Panc1 (cell line): ENCODE measurements at places on chromosomes 4 and X. TPM values are rescaled to one million over a fixed set of nuclear protein-coding genes. Genes with fewer than 3 reads are reported as not detected.
A peak's percentile ranks its signal among the peaks of the same experiment; 100 is the strongest.

C4orf36 gene
- total RNA-seq, result 0.26 TPM

CFI gene
- 0.33 TPM for total RNA-seq

PPP1R3F gene
- total RNA-seq, result 8.3 TPM

DNA sequence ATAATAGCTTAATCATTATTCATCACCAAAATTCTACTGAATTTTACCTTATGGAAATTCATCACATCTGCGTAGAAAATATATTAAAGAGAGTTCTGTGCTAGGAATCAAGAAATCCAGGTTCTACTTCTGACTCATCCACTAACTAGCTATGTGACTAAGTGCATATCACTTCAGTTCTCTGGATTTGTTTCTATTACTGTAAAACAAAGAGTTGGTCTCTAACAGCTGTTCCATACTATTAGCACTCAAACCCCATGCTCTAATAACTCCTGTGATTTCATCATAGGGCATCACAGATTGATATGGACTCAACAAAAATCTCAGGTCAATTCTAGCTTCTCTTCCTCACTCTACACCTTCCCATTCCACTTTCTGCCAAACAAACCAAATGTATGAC, 572.0 kb downstream of the INPP4B start:
- no peak overlapping the region for H3K27ac ChIP-seq
- DNase-seq, result no peak
- H3K27me3 ChIP-seq, result no peaks in the 10 kb centered on the region
- H3K4me3 ChIP-seq, result no peak overlapping the region
- H3K4me1 ChIP-seq, result no peaks in the 10 kb centered on the region

DNA sequence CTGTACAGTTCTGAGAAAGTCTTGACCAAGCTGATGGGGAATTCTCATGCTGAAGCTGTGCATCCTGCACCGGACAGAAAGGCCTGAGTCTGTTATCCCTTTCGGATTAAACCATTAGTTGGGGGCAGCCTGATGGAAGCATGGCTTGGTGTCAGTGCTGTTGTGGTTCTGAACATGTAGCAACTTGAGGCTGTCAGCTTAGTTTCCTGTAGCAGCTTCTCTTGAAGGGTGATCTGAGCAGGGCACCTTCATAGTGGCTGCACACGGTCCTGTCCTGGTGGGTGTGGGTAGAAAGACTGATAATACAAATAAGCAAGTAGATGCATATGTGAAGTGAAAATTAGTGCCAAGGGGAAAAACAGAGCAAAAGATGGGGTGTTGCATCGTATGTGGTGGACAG, 11.7 kb downstream of the KIAA0232 start:
- no peak overlapping the region for H3K27ac ChIP-seq
- H3K36me3 ChIP-seq, result no peaks in the 10 kb centered on the region; the same call in 1 of the 2 replicates
- H3K27me3 ChIP-seq, result no peaks in the 10 kb centered on the region
- no peak overlapping the region for H3K4me3 ChIP-seq
- no peak for DNase-seq

GRCh38 chrX:103413705-103414387, 37.5 kb downstream of the BEX3 start:
- no peaks in the 10 kb centered on the region for H3K27me3 ChIP-seq
- no peaks in the 10 kb centered on the region for H3K4me1 ChIP-seq
- no peak overlapping the region for H3K4me3 ChIP-seq
- no peaks in the 10 kb centered on the region for H3K36me3 ChIP-seq

NKX3-2 gene
- total RNA-seq, result 1.2 TPM

DNA sequence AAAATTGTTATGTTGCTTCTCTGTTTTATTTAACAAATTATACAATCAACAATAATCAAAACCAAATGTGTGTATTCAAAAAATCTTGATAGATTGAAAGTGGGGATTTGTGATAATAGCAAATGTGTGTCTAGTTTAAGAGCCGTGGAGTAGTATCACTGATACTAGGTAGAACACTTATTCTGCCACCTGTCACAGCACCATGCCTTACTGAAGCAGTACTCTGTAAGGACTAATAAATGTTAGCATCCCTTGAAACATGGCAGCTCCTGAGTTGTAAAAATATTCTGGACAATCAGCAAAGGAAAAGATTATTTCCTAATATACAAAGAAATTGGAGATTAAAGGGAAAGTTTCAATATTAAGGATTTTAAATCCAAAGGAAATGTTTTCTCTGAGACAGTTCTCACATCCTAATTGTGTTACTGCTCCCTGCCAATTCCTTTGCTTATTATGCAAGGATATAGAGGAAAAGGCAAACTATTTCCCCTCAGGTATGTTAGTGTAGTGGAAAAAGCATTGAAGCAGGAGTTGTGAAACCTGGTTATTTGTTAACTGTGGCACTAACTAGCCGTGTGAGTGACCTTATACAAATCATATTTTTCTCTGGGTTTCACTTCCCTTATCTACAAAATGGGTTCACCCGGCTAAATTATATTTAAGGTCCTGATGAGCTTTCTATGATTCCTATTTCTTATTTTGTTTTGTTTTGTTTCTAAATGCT, 303.1 kb downstream of the ARHGAP24 start:
- H3K4me1 ChIP-seq, result 0 out of 2 replicates have a peak, but pooled peaks cover 3% of the 10 kb centered on the region
- H3K27me3 ChIP-seq, result no peaks in the 10 kb centered on the region

TNMD gene
- not detected for total RNA-seq

LARP7 gene
- 21.7 TPM for total RNA-seq

GRCh38 chr4:168269896-168270295, 48.7 kb downstream of the DDX60 start:
- no peaks in the 10 kb centered on the region for H3K4me1 ChIP-seq
- no peaks in the 10 kb centered on the region for H3K36me3 ChIP-seq
- H3K4me3 ChIP-seq, result no peak overlapping the region
- no peaks in the 10 kb centered on the region for H3K27me3 ChIP-seq

DNAAF6 gene
- total RNA-seq, result not detected

DNA sequence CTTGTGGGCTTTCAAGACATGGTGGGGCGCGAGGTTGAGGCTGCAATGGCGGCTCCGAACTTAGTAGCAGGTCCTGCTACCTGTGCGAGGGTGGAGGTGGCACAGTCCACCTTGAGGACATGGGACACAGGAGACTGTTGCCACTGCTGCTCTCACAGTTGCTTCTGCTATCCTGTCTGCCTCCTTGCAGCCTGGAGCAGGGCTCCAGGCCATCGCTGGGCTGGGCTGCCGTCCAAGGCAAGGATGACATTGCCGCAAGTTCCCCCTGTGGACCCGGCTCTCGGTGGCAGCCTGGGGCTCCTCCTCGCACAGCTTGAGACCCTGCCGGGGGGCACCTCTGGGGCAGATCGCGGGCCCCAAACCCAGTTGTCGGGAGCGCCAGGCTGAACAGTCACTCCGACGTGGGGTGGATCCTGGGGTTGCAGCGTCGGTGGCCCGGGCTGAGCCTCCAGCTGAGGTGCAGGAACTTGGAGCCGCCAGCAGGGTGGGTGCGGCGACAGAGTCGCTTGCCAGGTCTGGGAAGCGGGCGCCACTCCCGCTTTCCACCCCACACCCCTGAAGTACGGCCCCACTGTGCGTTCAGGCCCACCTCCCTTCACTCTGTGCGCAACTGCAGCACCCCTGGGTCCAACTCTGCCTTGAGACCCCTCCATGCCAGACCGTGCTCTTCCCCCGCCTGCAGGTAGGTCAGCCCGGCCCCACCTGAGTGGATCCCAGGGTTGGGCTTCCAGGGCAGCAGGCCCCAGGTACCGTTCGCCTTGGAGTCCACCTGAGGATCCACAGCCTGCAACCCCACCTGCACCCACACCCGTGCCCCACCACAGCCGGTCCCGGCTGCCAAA, 192.7 kb upstream of the NUDT6 start:
- H3K4me1 ChIP-seq, result peaks cover 15% of the 10 kb centered on the region
- no peaks in the 10 kb centered on the region for H3K36me3 ChIP-seq
- DNase-seq, result no peak
- no peak overlapping the region for H3K4me3 ChIP-seq
- H3K27me3 ChIP-seq, result no peaks in the 10 kb centered on the region

DNA sequence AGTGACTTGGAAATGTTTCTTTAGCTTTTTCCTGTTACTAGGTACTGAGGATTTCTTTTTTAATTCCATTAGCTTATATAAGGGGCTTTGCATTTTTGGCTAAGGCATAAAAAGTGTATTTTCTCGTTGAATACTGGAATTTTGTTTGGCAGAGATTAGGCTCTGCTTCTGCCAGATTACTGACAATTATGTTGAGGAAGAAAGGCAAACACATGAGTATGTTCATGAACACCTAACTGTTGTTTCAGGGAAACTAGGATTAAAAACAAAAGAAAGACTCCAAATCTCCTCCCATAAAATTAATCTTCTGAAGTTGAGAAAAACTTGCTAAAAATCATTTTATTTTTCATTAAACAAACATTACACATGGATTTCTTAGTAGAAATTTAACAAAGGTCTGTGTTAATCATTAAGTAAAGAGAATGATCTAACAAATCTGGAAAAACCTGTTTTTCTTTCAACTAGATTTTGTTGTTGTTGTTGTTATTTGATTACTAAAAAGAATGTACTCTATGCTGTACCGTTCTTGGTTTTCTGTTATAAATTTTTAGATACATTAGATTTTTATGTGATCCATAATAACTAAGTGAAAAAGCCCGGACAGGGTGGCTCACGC, 43.3 kb upstream of the STAG2 start:
- no peaks in the 10 kb centered on the region for H3K36me3 ChIP-seq
- no peak overlapping the region for H3K27ac ChIP-seq
- no peaks in the 10 kb centered on the region for H3K4me1 ChIP-seq
- no peak overlapping the region for H3K4me3 ChIP-seq

- no peak overlapping the region for H3K27ac ChIP-seq
- no peak for DNase-seq
- H3K36me3 ChIP-seq, result no peaks in the 10 kb centered on the region
- H3K4me3 ChIP-seq, result no peak overlapping the region
- no peaks in the 10 kb centered on the region for H3K27me3 ChIP-seq
- no peaks in the 10 kb centered on the region for H3K4me1 ChIP-seq
Observed at GRCh38 chrX:9308426-9308825, 156.4 kb upstream of the TBL1X start.

- H3K27me3 ChIP-seq, result no peaks in the 10 kb centered on the region
- no peaks in the 10 kb centered on the region for H3K4me1 ChIP-seq
- no peaks in the 10 kb centered on the region for H3K36me3 ChIP-seq
- DNase-seq, result no peak
Observed at GRCh38 chrX:94424456-94424855, 750.5 kb downstream of the FAM133A start.

SPIN2A gene
- total RNA-seq, result 1.3 TPM

DNA sequence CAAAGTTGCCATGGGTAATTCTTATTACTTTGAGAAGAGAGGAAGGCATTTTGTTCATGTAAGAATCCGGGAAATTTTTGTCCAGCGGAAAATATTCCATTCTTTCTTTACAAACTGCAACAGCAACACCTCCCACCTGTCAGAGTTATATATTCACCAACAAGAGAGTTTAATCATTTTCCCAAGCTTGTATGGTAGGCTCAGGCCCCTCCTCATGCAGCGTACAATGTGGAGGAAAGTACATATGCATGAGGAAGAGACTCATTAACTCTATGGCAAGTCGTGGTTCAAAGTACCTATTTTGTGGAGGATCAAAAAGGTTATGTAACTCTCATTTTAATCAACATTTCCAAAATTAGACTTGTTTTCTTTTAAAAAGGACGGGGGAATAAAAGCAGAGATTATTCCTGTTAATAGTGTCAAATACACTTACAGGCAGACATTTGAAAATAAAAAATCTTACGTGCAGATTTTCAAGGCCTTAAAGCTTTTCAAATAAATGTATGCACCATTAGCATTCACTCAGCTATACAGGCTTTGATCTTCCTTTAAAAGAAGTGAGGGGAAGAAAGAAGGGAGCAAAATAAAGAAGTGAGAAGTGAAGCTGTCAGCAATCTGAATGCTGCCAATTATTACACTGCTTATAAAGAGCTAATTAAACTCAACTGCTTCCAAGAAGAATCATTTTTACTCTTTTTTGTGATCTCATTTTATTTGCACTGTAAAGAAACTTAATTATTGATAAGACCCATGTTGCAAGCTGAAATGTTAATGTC, 204.8 kb downstream of the FAT4 start:
- H3K27me3 ChIP-seq, result no peaks in the 10 kb centered on the region
- H3K36me3 ChIP-seq, result no peaks in the 10 kb centered on the region
- DNase-seq, result no peak
- peaks cover 8% of the 10 kb centered on the region for H3K4me1 ChIP-seq
- H3K4me3 ChIP-seq, result no peak overlapping the region
- H3K27ac ChIP-seq, result peak overlapping the region; percentile 60

DNA sequence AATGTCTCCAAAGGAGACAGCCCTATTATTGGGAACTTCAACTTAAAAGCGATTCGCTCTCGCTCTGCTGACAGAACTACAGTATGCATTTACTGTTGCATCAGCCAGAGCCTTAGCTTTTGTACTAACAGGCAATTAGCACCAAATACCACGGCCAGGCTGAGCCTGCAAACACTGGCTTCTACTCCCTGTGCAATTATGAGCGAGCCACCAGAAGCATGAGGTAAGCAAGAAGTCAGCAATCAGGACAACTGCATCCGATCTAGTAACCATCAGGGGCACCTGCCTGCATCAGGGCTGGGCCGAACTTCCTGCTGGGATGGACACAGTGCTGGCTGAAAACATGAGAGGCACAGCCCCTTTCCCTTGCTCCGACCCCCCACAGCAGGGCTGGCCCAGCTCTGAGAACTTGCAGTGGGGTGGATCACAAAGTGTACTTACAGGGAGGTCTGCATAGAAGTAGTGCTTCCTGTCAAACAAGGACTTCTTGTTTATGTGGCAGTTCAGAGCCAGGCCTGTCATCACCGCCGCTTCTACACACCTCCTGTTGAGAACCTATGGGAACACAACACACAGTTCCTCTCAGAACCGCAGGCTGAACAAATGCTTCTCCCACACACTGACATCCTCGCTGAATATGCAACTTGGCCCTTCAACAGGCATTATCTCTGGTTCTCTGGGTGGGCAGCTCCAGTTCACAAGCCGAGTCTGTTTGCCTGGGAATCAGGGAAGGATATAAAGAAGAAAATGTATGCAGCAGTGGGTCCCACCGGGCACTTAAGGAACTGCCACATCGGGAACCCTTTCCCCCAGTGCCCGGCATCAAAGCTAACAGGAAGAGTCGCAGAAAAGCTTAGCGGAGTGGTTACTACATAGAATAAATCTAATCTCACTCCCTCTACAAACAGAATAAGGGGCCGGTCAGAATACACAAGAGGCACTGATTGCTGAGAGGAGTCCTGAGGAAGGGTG, 41.5 kb downstream of the GATB start:
- no peaks in the 10 kb centered on the region for H3K36me3 ChIP-seq
- no peaks in the 10 kb centered on the region for H3K27me3 ChIP-seq
- H3K4me3 ChIP-seq, result no peak overlapping the region
- no peaks in the 10 kb centered on the region for H3K4me1 ChIP-seq
- DNase-seq, result no peak

- DNase-seq, result no peak
- no peak overlapping the region for H3K4me3 ChIP-seq
- no peaks in the 10 kb centered on the region for H3K27me3 ChIP-seq
- H3K4me1 ChIP-seq, result no peaks in the 10 kb centered on the region
- H3K27ac ChIP-seq, result no peak overlapping the region
Observed at GRCh38 chrX:140799216-140799615, 89.7 kb downstream of the LINC00632 start.

- H3K27me3 ChIP-seq, result no peaks in the 10 kb centered on the region
- no peaks in the 10 kb centered on the region for H3K36me3 ChIP-seq
- H3K4me3 ChIP-seq, result no peak overlapping the region
- no peaks in the 10 kb centered on the region for H3K4me1 ChIP-seq
Observed at GRCh38 chr4:3246458-3247398, 2.2 kb upstream of the MSANTD1 start.

P2RY8 gene
- 0.18 TPM for total RNA-seq
